ENCODE measurements at places on chromosomes 1 and 21.

GRCh38 chr1:245779797-245780755, 625.3 kb downstream of the KIF26B start:
- DNase-seq, result no peak

DNA sequence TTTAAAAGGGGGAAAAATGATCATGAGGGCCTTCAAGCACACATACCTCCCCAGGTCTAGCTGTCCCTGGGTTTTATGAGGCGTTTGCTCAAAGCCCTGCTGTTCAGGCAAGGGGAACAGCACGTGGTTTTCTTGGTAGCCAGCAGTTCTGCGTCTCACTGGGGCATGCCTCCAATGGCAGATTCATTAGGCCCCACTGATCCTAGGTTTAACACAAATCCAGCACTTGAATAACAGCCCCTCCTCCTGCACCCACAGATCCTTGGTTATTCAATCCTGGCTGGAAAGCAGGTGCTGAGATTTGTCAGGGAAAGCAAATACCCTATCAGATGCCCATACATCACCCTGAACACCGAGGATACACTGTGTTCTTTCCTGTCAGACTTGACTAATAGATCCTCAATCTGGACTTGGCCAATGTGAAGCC, 106.4 kb downstream of the ZC3H11B start:
- DNase-seq, result no peak

GRCh38 chr1:72357411-72357810, 75.1 kb upstream of the NEGR1 start:
- no peak for DNase-seq

DNA sequence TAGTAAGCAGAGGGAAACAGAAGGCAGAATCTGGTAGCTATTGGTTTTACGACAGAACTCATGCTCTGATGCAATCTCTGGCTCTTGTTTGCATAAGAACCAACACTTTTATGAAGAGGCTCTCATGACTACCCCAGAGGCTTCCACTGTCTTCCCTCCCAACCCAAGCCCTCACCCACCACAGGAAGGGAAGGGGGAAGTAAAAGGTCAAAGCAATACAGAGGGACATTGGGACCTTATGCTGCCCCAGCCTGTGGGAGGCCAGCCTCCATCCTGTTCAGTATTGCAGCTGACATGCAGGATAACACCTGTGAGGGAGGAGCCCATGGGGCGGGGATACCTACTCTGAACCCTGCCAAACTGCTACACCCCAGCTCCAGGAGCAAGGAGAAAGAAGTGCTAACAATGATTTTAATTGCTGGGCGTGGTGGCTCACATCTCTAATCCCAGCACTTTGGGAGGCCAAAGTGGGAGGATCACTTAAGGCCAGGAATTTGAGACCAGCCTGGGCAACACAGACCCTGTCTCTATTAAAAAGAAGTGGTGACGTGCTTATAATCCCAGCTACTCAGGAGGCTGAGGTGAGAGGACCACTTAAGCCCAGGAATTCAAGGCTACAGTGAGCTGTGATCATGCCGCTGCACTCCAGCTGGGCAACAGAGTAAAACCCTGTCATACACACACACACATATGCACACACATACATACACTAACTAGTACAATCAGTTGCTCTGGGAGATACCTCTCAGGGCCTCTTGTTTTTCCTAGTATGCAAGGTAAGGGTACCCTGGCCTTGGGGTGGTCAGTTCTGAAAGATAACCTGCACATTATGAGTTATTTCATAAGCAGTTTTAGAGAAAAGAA, 9.5 kb downstream of the MR1 start:
- no peak for DNase-seq

DNA sequence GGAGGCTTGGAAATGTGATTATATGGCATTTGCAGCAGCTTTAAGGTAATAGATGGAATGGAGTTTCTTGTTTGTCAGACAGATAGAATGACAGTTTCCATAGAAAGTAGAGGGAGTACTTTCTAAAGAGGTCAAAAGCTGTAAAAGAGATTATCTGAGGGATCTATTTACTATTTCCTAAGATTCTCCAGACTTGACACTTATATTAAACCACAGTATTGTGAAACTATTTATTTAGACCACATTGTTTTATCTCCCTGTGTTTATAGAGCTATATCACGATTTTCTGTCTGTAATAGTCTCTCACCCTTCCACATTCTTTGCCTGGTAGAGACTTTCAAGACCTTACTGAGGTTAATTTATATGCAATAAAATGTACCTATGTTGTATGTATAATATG, 66.7 kb downstream of the MAN1A2 start:
- DNase-seq, result no peak

DNA sequence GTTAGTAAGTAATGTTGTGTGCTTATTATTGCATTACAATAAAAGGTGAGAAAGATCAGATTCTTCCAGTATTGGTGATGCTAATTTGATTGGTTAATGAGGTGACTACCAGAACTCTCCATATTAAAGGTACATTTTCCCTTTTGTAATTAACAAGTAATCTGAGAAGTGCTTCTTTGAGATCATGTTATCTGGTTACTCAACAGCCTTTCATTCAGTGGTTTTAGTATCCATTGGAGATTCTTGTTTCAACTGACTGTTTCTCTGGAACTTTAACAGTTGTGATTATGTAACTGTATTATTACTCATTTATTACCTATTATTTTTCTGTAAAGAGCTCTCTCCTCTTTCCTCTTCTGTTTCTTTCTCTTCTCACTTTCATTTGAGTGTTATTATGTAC, 86.7 kb downstream of the PEX14 start:
- DNase-seq, result no peak

GRCh38 chr1:51610637-51611036, 6.3 kb upstream of the OSBPL9 start:
- no peak for DNase-seq

GRCh38 chr1:52876843-52877242, 34.3 kb downstream of the ZYG11A start:
- no peak for DNase-seq

DNA sequence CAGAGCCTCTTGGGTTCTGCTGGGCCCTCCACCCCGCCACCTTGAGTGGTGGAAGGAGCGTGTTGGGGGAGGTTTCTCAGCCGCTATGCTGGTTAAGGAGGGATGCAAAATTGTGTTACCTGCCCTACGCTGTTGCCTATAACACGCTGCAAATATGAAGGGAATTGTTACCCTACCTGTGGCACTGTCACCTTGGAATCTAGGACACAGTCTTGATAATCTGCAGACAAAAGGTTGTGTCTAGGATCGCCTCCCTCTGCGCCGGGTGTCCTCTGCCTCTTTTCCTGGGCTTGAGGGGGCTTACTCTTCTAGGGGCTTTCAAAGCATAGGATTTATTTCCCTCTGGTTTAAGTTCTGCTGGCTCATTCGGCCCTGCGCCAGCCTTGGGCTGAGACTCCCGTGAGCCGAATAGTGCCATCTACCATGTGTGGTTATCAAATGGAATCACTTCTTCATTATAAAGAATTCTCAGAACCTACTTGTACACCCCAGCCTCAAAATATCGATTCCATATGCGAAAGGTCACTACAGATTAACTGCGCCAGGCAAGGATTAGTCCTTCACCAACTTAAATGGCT, 697 bp downstream of the SLC22A15 start:
- no peak for DNase-seq

GRCh38 chr1:37954316-37954971, 7.6 kb upstream of the INPP5B start:
- no peak for DNase-seq

- no peak for DNase-seq
Observed at GRCh38 chr21:39184050-39184980, 1.1 kb upstream of the PSMG1 start.

DNA sequence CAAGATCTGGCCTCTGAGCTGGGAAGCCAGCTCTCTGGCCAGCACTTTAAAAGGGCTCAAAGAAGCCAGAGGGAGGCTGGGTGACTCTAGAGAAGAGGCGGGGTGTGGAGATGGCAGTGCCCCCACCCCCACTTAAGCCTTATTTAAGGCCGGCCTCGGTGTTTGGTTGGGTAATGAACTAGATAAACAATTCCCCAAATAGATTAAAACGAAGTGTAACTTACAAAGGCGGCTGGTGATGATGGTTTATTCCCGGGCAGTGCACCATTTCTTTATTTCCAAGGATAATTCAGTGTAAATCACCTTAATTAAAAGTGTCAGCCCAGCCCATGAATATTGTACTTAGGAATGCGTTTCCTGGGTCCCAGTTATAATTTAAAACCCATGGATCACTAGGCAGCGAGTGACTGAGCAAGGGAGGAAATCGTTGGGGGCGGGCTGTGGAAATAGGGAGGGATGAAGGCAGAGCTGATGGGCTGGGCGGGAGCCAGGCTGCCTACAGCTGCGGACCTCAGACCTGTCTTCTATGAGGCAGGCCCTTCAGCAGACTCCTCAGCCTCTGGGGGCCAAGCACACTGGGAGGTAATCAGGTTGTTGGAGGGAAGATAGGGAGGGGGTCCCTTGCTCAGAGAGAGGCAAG, 54.9 kb downstream of the TMEM53 start:
- DNase-seq, result no peak

- no peak for DNase-seq
Observed at GRCh38 chr1:175244206-175244605, 51.6 kb upstream of the KIAA0040 start.

Data from stimulated activated CD8-positive, alpha-beta memory T cell treated with anti-CD3 and anti-CD28 coated beads, Interleukin-15, amount 100 ng/mL, for 4 hours (primary cell).